ENCODE measurements at places on chromosomes 7 and 10. TPM values are rescaled to one million over a fixed set of nuclear protein-coding genes. Genes with fewer than 3 reads are reported as not detected.

GRCh38 chr10:101807158-101807557, 11.1 kb downstream of the OGA start:
- DNase-seq, result no peak

GRCh38 chr7:75662579-75663301, 76.0 kb downstream of the HIP1 start:
- DNase-seq, result no peak

DNA sequence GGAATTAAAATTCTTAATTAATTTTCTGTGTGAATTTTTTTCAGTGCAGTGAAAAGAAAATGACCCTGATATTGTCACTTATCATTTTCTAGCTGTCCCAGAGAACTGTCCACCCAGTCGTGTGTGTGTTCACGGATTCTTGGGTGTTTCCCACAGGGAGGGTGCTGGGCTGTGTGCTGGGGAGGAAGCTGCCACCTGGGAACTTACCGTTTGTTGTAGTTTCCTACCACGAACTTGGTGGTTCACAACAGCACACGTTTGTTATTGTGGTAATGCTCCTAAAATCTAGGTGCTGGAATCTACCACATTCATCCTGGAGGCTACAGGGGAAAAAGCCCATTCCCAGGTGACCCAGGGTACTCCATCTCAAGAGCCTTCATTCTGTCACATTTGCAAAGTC, 276.1 kb downstream of the GLRX3 start:
- DNase-seq, result no peak

The SPOCK2 gene
- 268 TPM for total RNA-seq

- DNase-seq, result no peak
Observed at GRCh38 chr10:123093489-123093888, 42.3 kb upstream of the HMX3 start.

- no peak for DNase-seq
Observed at GRCh38 chr7:26856176-26856985, 8.0 kb downstream of the SKAP2 start.

DNA sequence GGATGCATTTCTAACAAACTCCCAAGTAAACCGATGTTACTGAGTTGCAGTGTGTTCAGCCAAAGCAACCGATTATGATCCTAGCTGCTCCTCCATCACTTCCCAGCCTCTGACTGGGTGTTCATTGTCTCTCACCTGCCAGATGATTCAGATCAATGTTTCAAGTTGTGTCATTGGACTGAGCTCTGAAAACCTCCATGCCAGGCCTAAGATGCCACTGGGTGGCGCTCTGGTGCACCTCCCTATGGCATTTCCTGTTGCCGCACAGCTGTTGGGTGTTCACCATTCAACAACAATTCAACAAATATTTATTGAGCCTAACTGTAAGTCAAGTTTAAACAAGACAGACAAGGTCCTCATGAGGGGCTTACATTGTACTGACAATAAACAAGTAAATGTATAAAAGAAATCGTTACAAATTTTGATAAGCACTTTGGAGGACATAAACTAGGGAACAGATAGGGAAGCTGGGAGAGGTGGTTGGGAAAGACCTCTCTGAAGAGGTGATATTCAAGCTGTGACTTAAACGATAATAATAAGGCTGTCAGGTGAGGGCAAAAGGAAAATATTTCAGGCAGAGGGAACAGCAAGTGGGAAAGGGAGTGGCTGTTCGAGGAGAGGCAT, 22.8 kb downstream of the RGR start:
- DNase-seq, result peak; percentile 81

GRCh38 chr10:79386637-79387465, 39.6 kb downstream of the PPIF start:
- no peak for DNase-seq

- no peak for DNase-seq
Observed at GRCh38 chr10:34228066-34228465, 587.0 kb downstream of the PARD3 start.

GRCh38 chr10:24382979-24383663, 174.2 kb downstream of the KIAA1217 start:
- no peak for DNase-seq

DNA sequence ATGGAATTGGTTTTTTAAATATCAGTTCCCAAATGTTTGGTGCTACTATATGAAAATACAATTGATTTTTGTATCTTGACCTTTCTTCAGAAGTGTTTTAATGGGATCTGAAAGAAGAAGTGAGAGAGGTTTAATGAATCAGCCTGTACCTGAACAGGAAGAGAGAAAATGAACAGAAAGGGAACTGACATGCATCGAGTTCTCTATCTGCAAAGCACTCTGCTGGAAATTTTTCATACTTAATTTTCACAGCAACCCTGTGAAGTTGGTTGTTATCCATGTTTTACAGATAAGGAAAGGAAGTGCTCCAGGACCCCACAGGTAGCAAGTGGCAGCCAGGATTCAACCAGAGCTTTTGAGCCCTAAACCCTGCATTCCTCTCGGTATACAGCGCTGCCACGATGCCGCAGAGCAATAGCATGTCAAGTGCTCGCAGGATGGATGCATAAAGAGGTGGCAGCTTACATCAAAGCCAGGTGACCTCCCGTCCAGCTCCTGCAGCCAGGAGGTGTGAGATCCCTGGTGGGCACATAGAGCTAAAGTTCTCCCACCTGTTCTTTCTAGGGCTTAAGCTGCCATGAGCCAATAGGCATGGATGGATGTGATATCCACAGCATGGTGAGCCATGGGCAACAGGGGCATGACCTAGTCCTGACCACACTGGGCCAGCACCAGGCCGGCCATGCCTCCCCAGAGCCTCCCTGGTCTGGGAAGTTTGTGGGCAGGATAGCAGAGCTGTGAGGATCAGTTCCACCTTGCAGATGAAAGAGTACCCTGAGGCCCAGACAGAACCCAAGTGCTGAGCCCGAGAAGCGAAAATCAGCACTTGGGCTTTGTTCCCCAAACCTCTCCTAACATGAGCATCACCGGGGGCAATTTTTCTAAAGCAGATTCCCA, 57.2 kb downstream of the CALML3 start:
- DNase-seq, result no peak

- DNase-seq, result peak; percentile 48
Observed at GRCh38 chr7:2870471-2870931, 26.4 kb upstream of the GNA12 start.

- DNase-seq, result no peak
Observed at GRCh38 chr10:71220689-71221540, 8.5 kb downstream of the UNC5B start.

GRCh38 chr7:16086743-16087142, 334.6 kb downstream of the CRPPA start:
- DNase-seq, result no peak

DNA sequence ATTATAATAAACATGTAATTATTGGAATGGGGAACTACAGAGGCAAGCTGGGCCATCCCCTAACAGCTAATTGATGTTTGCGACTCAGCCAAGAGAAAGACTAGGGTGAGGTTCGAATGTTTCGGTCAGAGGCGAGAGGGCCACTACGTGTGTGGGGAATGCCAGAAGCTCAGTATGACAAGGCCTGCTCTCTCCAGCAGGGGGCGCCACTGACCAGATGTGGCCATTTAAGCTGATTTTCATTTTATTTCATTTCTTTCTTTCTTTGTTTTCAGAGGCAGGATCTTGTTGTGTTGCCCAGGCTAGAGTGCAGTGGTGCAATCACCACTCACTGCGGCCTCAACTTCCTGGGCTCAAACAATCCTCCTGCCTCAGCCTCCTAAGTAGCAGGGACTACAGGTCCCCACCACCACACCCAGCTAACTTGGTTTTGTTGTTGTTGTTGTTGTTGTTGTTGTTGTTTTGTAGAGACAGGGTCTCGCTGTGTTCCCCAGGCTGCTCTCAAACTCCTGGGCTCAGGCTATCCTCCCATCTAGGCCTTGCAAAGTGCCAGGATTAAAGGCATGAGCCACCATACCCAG, 38.1 kb downstream of the TMEM130 start:
- DNase-seq, result peak; percentile 48

DNA sequence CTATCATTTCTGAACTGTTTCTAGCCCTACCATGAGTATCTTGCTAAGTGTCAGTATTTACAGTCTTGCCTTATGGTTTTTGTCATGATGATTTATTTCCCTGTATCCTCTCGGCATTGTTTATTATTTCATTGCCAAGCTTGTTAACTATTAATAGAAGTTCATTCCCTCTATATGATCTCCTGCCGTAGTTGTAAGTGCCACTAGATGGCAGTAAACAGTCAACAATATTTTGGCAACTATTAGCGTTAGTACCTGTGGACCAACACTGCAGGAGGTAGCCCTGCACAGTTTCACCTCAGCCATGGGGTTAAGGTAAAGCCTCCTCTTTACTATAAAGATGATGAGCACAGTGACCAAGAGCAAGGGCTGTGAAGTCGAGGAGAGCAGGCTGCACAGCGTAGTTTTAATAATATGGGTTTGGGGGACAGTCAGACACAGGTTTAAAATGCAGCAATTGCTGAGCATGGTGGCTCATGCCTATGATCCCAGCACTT, 26.1 kb upstream of the CCNJ start:
- DNase-seq, result peak; percentile 65

GRCh38 chr10:84140036-84140379, 699 bp downstream of the GHITM start:
- DNase-seq, result no peak

The SFTPA1 gene
- total RNA-seq, result not detected

- DNase-seq, result peak; percentile 91
Observed at GRCh38 chr10:132447446-132448247, 50.6 kb downstream of the PWWP2B start.

The TES gene
- 110 TPM for total RNA-seq

DNA sequence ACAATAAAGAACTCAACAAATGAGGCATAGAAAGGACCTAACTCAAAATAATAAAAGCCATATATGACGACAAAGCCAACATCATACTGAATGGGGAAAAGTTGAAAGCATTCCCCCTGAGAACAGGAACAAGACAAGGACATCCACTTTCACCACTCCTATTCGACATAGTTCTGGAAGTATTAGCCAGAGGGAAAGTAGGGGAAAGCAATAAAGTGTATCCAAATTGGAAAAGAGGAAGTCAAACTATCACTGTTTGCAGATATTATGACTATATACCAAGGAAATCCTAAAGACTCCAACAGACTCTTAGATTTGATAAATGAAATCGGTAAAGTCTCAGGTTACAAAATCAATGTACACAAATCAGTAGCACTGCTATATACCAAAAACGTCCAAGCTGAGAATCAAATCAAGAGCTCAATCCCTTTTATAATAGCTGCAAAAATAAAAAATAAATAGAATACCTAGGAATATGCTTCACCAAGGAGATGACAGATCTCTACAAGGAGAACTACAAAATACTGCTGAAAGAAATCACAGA, 4.8 kb downstream of the ANXA7 start:
- no peak for DNase-seq

The POM121 gene
- 63.4 TPM for total RNA-seq

DNA sequence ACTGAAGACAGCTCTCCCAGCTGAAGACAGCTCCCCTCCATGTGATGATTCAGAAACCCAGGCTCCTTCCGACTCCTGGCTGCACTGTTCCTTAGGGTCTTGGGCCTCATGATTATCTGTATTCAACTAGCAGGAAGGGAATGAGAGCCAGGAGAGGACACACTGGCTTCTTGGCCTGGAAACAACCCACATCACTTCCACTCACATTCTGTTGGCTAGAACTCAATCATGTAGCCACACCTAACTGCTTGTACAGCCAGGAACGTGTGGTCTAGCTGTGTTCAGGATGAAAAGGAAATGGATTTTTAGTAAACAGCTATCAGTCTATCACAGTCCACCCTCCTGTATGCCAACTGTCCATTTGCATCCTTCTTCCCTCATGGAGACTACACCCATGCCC, 30.5 kb upstream of the XPNPEP1 start:
- DNase-seq, result no peak

GRCh38 chr10:125187238-125188194, 27.2 kb upstream of the CTBP2 start:
- DNase-seq, result no peak

DNA sequence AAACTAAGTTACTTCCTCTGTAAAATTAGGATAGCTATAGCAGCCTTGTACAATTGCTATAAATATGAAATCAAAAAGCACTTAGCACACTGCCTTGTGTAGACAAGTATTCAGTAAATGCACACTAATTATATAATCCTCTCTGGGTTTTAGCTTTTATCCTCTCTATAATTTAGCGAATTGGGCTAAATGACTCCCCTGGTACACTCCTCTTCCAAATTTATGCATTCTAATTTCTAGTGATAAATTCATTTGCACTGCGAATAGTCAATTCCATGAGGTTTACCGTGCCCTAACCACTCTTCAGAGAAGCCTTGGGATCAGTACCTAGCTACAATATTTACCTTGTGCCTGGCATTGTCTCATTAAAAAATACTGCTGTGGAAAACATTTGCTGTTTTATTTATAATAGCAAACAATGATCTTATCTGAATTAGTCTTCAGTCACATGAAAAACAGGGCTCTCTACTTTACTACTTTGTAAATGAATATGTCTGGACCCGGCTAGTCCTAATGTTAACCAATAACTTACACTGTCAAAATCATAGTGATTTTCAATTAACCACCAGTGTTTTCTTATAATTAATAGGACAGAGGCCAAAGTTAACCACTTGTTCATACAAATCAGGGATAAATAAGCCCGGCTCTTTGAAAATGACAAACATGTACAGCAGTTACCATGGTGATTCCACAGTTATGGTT, 577.9 kb downstream of the IPMK start:
- no peak for DNase-seq

The IFIT1B gene
- not detected for total RNA-seq

The AQP1 gene
- 0.23 TPM for total RNA-seq

GRCh38 chr10:89494575-89494974, 40.8 kb downstream of the SLC16A12 start:
- no peak for DNase-seq

DNA sequence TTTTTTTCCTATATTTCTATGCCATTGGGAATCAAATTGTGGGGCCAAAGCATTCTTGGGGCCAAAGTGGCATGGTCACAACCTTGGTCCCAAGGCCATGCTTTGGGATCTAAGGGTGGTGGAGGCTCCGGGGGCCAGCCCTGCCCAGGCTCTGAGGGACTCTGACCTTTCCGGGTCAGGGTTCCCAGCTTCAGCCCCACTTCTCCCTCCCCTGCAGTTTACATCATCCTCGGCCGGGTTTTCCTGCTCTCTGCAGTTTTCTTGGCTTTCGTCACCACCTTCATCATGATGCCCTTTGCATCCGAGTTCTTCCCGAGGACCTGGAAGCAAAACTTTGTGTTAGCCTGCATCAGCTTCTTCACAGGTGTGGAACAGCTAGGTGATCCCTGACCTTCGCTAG, 8.5 kb downstream of the TMEM225B start:
- DNase-seq, result no peak

DNA sequence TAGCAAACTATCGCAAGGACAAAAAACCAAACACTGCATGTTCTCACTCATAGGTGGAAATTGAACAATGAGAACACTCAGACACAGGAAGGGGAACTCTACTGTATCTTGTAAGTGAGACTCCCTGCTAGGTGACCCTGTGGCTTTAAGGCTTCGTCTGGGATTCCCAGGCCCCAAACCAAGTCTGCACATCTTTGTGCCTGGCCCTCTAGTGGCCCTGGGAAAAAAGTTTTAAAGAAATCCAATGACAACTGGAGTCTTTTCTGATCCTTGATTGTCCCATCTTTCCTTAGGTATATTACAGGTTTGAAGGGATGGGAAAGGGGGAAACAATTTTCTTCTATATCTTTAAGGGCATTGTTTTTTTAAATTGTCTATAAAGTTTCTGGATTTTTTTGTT, 10.6 kb upstream of the LIPM start:
- no peak for DNase-seq
